ENCODE measurements at places on chromosomes 7 and 10.

GRCh38 chr7:126569402-126569801 lies 683.3 kb downstream of the GRM8 start:
- no peak for DNase-seq

DNA sequence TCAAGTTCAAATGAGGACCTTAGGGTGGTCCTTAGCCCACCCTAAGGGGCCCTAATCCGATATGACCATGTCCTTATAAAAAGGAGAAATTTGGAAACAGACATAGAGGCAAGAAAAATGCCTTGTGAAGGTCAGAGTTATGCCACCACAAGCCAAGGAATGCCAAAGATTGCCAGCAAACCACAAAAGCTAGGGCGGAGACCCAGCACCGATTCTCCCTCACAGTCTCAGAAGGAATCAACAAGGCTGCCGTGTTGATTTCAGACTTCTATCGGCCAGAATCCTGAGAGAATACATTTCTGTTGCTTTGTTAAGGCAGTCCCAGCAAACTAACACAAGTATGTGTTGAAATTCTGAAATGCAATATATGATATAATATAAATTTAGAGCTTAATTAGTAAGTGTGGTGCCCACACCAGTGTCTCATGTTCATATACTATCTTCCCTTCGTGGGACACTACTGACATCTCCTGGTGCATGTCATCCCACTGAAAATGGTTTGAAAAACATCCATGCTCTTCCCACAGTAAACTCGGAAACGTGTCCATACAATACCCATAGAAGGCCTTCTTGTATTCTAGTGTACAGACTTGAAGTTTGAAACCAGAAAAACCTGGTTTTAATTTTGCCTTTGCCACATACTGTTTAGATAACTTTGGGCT lies 349.0 kb downstream of the TNS3 start:
- DNase-seq: no peak

DNA sequence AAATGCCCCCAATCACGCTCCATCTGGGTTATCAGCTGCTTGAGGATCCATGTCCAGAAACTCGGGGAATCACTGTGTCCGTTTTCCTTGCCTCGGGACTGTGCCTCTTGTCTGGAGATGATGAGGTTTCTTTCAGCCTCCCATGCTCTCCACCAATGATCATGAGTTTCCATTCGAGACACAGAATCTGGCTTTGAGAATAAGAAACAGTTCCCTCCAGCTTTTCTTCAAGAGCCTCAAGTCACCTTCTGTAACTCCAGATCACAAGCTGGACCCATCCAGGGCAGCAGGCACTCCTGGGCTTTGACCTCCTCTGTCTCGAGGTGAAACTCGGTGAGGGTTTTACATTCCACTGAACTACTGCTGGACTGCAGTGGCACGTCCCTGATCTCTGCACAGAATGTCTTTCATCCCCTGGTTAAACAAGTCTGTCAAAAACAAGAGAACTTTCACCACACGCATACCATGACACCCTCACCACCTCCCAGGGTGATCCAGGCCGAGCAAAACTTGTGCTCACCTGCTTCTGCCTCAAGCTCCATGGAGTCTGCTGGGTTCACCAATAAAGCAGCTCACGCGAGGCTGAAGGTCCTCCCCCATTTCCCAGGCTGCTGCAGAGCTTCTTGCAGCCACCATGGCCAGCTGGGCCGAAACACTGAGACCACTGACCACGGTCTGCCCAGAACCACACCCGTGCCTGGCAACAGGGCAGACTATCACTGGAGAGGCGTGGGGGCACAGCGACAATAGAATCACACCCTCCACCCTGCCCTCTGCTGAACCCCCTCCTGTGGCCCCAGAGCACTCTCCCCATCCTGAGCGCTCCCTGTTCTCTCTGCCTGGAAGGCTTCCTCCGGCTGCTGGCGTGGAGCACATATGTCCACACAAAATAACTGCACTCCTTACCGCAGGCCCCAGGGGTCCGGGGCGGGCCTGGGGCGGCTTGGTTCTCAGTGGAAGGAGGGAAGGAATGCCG lies 25.1 kb downstream of the MAT1A start:
- no peak for DNase-seq

- no peak for DNase-seq
These were observed 98.1 kb downstream of the MYOF start for GRCh38 chr10:93384006-93384405.

DNA sequence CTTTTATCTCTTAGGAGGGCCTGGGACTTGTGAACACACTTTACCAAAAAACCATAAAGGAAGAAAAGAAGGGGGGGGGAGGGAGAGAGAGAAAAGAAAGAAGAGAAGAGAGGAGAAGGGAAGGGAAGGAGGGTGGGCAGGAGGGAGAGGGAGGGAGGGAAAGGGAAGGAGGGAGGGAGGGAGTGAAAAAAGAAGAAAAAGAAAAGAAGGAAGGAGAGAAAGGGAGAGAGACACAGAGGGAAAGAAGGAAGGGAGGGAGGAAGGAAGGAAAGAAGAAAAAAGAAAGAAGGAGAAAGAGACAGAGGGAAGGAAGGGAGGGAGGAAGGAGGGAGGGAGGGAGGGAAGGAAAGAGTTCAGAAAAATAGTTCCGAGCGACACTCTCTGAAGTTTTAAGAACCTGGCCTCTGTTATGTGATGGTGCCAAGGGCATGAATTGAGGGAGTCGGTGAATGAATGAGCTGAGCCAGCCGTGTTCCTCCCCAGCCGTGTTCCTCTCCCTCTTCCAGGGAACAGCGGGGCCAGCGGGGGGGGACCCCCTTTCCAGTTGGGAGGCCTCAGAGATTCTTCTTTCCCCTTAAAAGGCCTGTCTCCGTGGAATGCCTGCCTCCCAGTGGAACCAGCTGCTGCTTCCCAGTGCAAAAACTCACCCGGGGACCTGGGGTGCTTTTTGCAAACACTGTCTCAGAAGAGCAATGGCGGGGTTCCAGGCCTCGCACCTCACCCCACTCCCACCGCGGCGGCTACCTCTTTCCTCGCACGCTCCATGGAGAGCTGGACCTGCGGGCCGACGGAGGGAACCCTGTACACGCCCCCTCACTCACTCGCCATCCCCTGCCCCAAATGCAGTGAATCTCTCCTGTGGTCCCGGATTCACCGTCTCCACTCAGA lies 84.1 kb downstream of the FOXL3 start:
- DNase-seq: no peak

- no peak for DNase-seq
These were observed 187.4 kb upstream of the AGR3 start for GRCh38 chr7:17069146-17069545.

GRCh38 chr7:100895956-100896731 lies 456 bp upstream of the ACHE start:
- DNase-seq: no peak

DNA sequence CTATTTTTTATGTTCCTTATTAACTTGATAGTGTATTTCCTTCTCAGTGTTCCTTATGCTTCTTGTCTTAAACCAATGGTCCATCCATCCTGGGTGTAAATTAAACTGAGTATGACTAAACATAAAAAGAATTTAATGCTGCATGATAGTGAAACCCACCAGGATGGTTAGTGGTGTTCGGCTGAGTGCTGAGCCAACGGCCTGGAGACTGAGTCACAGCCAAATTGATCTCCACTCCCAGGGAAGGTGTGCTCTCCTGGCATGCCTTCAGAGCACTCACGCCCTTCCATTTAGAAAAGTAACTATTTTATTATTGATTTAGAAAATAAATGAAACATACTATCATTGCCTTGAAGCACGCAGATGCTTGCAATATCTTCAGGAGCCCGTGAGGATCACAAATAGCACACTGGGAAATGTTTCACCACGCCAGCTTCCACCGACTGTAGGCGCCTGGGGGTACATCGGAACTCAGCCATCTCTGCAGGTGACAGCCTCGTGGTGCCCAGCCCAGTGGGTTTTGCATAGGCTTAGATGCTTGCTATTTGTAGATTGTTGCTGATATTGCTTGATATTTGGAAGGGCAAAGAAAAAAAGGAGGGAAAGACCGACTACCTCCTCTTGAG lies 40.0 kb upstream of the LOXL4 start:
- no peak for DNase-seq

All from T follicular helper cell (primary cell).